ENCODE measurements at places on chromosomes 7 and 10. TPM values are rescaled to one million over a fixed set of nuclear protein-coding genes. Genes with fewer than 3 reads are reported as not detected.

Gene TUBB8
- not detected for polyA plus RNA-seq

Gene TAX1BP1
- 65.9 TPM for polyA plus RNA-seq

Gene P4HA1
- 262 TPM for polyA plus RNA-seq

Gene DGKB
- polyA plus RNA-seq: 0.04 TPM

Gene TRIP6
- 4.3 TPM for polyA plus RNA-seq

Gene PRPF18
- 15.8 TPM for polyA plus RNA-seq

Gene AGAP6
- polyA plus RNA-seq: 5.2 TPM

Gene CRPPA
- 1.1 TPM for polyA plus RNA-seq

Gene OR2A7
- polyA plus RNA-seq: not detected

Gene SLC13A1
- polyA plus RNA-seq: not detected

Gene CRTAC1
- 0.30 TPM for polyA plus RNA-seq

Gene MKRN1
- polyA plus RNA-seq: 27.0 TPM

Gene LRRTM3
- polyA plus RNA-seq: 0.01 TPM

Gene HOXA10
- polyA plus RNA-seq: 17.2 TPM

Gene TAC1
- not detected for polyA plus RNA-seq

Gene CALHM1
- polyA plus RNA-seq: not detected

Gene ZKSCAN5
- polyA plus RNA-seq: 3.1 TPM

Gene MYL10
- polyA plus RNA-seq: 4.4 TPM

Gene NANOS1
- polyA plus RNA-seq: 1.4 TPM

Gene ZNF394
- polyA plus RNA-seq: 17.1 TPM

Gene ABCC2
- polyA plus RNA-seq: 0.23 TPM

Gene ZNF804B
- polyA plus RNA-seq: not detected

Gene NEUROD6
- polyA plus RNA-seq: not detected

Gene MUC3A
- polyA plus RNA-seq: 0.30 TPM

Gene ARMC3
- polyA plus RNA-seq: not detected

Gene TFR2
- not detected for polyA plus RNA-seq

Gene SEMA3A
- 0.14 TPM for polyA plus RNA-seq

Gene OPN4
- polyA plus RNA-seq: 0.23 TPM

Gene IPMK
- polyA plus RNA-seq: 2.6 TPM

Gene GARIN1A
- 0.27 TPM for polyA plus RNA-seq

Gene SLC29A4
- 1.5 TPM for polyA plus RNA-seq

Gene SH2B2
- 27.3 TPM for polyA plus RNA-seq

Gene C7orf33
- polyA plus RNA-seq: not detected

Gene ARHGAP22
- polyA plus RNA-seq: 2.4 TPM

Gene SAMD9L
- 1.9 TPM for polyA plus RNA-seq

Gene OR2F1
- not detected for polyA plus RNA-seq

Gene CYP2C8
- 0.07 TPM for polyA plus RNA-seq

Gene RAB19
- not detected for polyA plus RNA-seq

Gene SEMA3E
- 0.09 TPM for polyA plus RNA-seq

Gene CAMK1D
- polyA plus RNA-seq: 0.39 TPM

Gene NKX2-3
- not detected for polyA plus RNA-seq

Gene MPP7
- polyA plus RNA-seq: 6.5 TPM

Gene TMEM213
- not detected for polyA plus RNA-seq

Gene HABP2
- 0.13 TPM for polyA plus RNA-seq

Gene CDHR3
- polyA plus RNA-seq: 0.44 TPM

Gene GPRIN2
- not detected for polyA plus RNA-seq

Gene HILPDA
- 8.5 TPM for polyA plus RNA-seq

Gene C10orf53
- not detected for polyA plus RNA-seq
